ENCODE measurements at places on chromosomes 1 and 21. TPM values are rescaled to one million over a fixed set of nuclear protein-coding genes. Genes with fewer than 3 reads are reported as not detected.

- no peak for DNase-seq
- H3K4me3 ChIP-seq: no peak overlapping the region
- peaks cover 9% of the 10 kb centered on the region for H3K27me3 ChIP-seq
- H3K27ac ChIP-seq: no peak overlapping the region
These were observed 103.6 kb downstream of the PSMG1 start for GRCh38 chr21:39079617-39080016.

DNA sequence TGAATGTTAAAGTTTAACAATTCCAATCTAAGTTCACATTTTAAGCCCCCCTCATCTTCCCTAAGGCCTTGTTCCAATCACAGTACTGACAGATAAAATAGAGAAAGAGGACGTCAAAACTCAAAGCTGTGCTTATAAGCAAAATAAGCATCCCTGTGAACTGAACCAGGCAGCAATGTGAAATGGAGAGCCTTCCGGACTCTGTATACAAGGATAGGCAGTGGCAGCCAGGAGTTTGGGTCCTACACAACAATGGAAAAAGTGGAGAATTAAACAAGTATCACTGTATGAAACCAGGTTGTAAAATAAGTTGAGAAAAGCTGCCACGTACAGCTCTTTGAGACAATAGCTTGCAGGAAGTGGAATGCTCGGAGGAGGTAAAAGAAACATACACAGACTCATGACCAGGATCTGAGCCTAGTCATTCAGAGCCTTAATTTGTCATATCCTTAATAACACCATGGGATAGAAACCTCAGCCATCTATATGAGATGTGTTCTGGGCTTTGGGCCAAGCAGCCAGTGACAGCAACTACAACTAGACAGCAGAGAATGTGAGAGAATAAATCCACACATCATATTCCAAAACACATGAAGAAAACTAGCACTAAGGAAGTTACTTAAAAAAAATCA is 55.2 kb upstream of the PALMD start:
- no peaks in the 10 kb centered on the region for H3K4me1 ChIP-seq
- H3K36me3 ChIP-seq: no peaks in the 10 kb centered on the region
- no peak for DNase-seq
- H3K27ac ChIP-seq: no peak overlapping the region
- H3K27me3 ChIP-seq: no peaks in the 10 kb centered on the region
- H3K4me3 ChIP-seq: no peak overlapping the region

GRCh38 chr21:35921471-35921870 is 138.9 kb downstream of the SETD4 start:
- H3K27ac ChIP-seq: no peak overlapping the region
- no peaks in the 10 kb centered on the region for H3K4me1 ChIP-seq
- H3K4me3 ChIP-seq: no peak overlapping the region
- DNase-seq: no peak
- H3K36me3 ChIP-seq: no peaks in the 10 kb centered on the region

GRCh38 chr1:230572121-230573105 is 69.9 kb upstream of the COG2 start:
- DNase-seq: no peak
- no peaks in the 10 kb centered on the region for H3K36me3 ChIP-seq
- no peak overlapping the region for H3K4me3 ChIP-seq
- H3K4me1 ChIP-seq: peaks cover 3% of the 10 kb centered on the region
- H3K27me3 ChIP-seq: peaks cover 12% of the 10 kb centered on the region

DNA sequence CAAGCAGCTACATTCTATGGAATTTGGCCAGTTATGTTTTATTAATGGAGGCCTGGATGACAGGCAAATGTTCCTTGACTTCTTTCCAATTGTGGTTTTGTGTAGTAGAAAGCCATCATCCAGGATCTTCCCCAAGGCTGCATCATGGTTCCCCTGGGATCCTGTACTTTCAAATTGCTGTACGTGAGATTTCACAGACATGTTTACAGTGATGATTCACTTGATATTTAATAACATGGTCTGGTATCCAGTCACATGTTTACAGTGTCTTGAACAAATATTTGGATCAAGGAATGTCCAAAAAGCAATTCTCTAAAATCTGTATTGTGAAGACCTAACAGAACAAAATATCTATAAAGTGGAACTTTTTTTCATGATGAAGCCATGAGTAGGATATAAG is 68.3 kb upstream of the ST6GALNAC3 start:
- H3K4me3 ChIP-seq: no peak overlapping the region
- no peaks in the 10 kb centered on the region for H3K36me3 ChIP-seq
- H3K27me3 ChIP-seq: peaks cover 5% of the 10 kb centered on the region
- H3K4me1 ChIP-seq: no peaks in the 10 kb centered on the region

DNA sequence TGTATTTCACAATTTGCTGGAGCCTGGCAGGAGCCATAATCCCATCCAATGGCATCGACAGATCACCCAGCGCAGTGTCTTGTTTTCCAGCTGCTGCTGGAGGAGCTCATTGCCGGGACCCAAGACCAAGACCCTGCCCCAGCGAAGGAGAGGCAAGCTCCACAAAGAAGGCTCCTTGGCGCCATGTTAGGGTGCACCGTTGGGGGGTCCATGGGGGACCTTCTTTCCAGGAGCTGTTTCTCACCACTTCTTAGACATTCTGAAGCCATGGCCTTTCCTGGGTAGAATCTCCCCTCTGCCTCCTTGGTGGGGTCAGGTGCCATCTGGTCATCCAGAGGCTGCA is 31.1 kb downstream of the AJAP1 start:
- no peaks in the 10 kb centered on the region for H3K4me1 ChIP-seq
- no peaks in the 10 kb centered on the region for H3K36me3 ChIP-seq
- no peak overlapping the region for H3K4me3 ChIP-seq
- H3K27me3 ChIP-seq: no peaks in the 10 kb centered on the region
- no peak overlapping the region for H3K27ac ChIP-seq

- H3K4me1 ChIP-seq: peaks cover 36% of the 10 kb centered on the region
- no peak for DNase-seq
- no peaks in the 10 kb centered on the region for H3K36me3 ChIP-seq
- no peak overlapping the region for H3K4me3 ChIP-seq
- peaks cover 13% of the 10 kb centered on the region for H3K27me3 ChIP-seq
- H3K27ac ChIP-seq: no peak overlapping the region
These were observed 24.4 kb downstream of the VASH2 start for GRCh38 chr1:212974711-212975110.

GRCh38 chr1:12593621-12594066 is 24.4 kb downstream of the DHRS3 start:
- H3K27me3 ChIP-seq: peaks cover 16% of the 10 kb centered on the region
- H3K27ac ChIP-seq: no peak overlapping the region
- no peak overlapping the region for H3K4me3 ChIP-seq
- no peak for DNase-seq

The ZNF593 gene
- 20.3 TPM for total RNA-seq

The LMOD1 gene
- total RNA-seq: not detected

The C8B gene
- not detected for total RNA-seq

The OR2M3 gene
- not detected for total RNA-seq

The C1orf210 gene
- total RNA-seq: not detected

The STYXL2 gene
- total RNA-seq: not detected

Measured in activated CD4-positive, alpha-beta memory T cell treated with anti-CD3 and anti-CD28 coated beads, Interleukin-2, amount 10 ng/mL, durations not matched to agents 7 days and 5 days (primary cell).